ENCODE measurements at places on chromosomes 5 and 9.

- DNase-seq, result no peak
Measured at GRCh38 chr9:6052293-6052919, 37.0 kb upstream of the RANBP6 start.

DNA sequence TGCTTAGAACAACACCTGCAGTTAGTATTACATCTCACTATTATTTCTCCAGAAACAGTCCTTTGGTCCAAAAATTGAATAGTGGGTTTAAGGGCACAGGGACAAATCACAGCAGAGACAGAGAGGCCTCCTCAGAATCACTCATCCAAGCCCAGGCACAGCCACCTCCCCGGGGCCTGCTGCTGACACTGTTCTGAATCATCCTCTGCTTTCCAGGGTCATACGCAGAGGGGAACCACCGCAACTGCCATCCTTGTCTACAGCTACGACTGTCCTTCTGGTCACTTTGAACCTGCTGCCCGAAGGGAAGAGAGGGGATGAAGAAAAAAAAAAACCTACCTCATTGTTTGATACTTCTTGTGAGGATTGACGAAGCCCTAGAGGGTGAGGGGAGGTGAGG, 35.3 kb upstream of the MAN2A1 start:
- DNase-seq, result no peak

GRCh38 chr5:139711067-139711905, 63.1 kb downstream of the CXXC5 start:
- peak; percentile 35 for DNase-seq

- no peak for DNase-seq
Measured at GRCh38 chr5:126847826-126848251, 70.9 kb downstream of the LMNB1 start.

DNA sequence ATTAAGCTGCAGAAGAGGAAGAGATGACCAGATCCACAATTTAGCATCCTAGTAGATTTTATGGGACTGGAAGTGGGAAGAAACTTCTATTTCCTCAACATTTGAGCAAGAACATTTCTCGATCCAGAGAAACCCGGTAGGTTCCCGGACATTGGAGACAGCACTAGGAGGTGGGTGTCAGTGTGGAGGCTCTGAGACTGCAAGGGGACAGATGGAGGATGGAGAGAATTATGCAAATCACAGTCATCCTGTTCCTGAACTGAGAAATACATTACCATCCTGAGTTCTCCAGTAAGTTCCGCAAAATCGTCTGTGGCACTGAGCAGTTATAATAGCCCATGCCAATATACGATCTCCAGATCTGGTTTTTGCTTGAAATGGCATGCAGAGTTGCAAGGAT, 25.6 kb downstream of the GLDC start:
- DNase-seq, result no peak

DNA sequence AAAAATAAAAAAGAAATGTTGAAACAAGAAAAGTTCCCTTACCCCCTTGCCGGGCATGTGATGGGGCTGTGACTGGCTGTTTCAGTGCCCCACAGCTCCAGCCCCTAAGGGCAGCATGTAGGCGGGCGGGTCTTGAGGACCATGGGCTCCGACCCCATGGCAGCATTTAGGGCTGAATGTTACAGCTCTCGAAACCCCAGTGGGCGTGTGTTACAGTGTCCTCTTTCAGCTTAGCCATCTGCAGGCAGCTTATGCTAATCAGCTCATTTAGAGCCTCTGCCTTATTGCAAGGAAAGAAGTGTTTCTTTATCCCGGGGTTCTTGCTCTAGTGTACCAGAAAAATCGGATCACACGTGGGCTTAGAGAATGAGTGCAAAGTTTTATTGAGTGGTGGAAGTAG, 497.4 kb upstream of the CYLC2 start:
- DNase-seq, result no peak

DNA sequence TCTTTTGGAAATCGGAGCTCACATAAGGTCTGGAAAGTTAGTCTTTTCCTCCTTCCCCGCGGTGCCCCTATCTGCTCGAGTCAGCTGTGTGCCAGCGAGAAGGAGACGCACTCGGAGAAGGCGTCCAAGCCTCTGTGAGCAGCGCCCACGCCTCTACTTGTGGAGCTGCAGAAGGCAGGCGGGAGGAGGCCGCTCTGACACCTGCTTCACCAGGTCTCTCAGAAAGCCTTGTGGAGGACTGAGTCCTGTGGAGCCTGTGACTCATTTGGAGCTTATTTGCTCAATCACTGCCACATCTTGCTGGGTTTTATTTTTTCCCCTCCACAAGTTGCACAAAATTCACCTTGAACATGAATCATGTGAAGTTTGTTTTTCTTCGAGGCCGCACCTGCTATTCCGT, 117.5 kb downstream of the IRX2 start:
- no peak for DNase-seq

- DNase-seq, result no peak
Measured at GRCh38 chr9:97958812-97959511, 21.0 kb upstream of the HEMGN start.

DNA sequence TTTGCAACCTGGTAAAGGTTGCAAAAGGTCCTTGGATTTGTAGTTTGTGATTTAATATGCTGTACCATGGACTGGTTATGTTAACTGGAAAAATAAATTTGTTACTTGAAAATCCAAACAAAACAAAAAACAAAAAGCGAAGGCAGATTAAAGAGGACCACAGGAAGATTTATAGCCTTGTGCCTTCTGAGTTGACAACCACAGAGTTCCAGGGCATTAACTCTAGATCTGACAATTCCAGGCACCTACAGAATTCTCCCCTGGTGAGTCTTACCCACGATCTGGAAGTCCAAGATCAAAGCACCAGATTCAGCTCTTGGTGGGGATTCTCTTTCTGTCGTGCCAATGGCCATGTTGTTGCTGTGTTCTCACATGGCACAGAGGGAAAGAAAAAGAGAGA, 107.9 kb upstream of the SELENOP start:
- no peak for DNase-seq

DNA sequence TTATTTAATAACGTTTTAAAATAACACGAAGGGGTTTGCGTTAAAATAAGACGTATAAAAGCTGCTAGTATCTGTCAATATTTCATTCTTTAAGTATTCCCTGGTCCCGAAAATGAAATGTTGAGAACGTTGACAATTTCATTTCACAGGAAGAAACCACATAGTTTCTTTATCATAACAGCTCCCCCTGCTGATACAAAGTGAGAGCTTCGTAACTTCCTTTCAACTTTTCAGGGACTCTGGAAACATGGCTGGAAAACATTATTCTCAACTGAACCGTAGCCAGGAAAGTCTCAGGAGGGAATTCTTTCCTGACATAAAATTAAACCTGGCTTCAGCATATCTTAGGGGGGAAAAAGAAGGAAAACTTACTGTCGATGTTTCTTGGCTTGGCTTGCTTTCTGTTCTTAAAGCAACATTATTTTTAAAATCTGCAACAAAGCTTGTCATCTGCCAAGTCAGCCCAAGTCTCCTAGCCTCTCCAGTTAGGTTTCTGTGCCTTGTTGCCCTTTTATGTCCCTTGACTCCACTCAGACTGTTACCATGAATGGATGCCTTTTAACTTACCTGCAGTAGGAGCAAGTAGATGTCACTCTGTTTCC, 122.9 kb upstream of the DAB2 start:
- no peak for DNase-seq

GRCh38 chr5:116944183-116944582, 369.6 kb upstream of the SEMA6A start:
- no peak for DNase-seq

- no peak for DNase-seq
Measured at GRCh38 chr9:95311961-95312360, 5.5 kb downstream of the FANCC start.

GRCh38 chr5:111741278-111741677, 15.7 kb downstream of the NREP start:
- DNase-seq, result no peak

DNA sequence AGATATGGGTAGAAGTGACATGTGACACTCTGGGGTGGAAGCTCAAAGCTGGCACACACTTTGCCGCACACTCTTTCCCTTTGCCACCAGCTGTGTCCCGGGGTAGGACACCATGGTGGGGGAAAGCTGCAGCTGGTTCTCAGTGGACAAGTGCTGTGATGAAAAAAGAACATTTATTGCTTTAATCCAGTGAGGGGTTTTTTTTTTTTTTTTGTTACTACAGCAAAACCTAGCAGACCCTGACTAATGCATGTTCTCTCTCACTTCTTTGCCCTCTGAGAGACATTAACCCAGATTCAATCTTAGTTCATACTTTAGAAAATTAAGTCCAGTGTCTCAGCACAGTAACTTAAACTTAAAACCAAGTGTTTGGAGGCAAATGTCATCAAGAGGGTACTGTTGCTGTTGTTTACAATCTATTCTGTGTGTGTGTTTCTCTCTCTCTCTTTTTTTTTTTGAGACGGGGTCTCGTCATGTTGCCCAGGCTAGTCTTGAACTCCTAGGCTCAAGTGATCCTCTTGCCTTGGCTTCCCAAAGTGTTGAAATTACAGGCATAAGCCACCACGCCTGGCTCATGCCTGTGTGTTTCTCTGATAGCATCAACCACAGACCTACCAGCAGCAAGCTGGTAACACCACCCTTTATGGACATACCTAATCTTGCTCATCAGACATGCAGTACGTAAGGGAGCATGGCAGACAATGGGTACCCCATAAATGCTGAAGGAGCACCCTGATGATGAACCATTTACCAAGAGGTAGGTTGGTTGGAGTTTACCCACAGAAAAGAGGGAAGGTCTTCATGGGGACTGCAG, 84.7 kb upstream of the TBC1D2 start:
- no peak for DNase-seq

- no peak for DNase-seq
Measured at GRCh38 chr9:127293767-127294166, 29.2 kb downstream of the GARNL3 start.

GRCh38 chr9:135533113-135533512, 11.9 kb downstream of the LCN1 start:
- no peak for DNase-seq

DNA sequence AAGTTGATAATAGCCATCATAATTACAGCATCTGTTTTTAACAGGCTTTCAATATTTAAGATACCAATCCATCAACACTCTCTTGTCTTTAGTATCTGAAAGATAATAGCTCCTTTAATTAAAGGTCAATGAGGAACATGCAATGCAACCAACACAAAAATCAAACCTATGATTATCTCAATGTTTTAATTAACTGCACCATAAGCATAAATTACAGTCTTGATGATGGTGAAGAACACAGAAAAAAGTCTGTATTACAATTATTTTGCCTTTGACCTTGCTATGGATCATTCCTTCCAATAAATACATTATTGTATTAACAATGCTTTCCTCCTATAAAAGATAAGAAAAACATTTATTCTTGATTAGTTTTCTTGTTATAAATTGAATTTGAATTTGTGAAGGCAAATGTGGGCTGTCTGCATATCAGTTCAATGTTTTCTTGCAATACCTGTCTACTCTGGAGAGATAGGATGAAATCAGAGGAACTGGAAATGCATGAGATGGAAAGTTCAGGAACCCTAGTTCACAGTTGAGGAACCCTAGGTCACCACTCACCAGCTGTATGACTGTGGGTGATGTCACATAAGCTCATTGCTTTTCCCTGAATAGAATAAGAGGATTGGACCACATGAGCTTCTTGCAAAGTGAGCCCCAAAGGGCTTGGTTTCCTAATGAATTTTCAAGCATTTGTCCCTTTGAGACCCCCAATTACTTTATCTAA, 58.5 kb upstream of the ANXA1 start:
- DNase-seq, result no peak

DNA sequence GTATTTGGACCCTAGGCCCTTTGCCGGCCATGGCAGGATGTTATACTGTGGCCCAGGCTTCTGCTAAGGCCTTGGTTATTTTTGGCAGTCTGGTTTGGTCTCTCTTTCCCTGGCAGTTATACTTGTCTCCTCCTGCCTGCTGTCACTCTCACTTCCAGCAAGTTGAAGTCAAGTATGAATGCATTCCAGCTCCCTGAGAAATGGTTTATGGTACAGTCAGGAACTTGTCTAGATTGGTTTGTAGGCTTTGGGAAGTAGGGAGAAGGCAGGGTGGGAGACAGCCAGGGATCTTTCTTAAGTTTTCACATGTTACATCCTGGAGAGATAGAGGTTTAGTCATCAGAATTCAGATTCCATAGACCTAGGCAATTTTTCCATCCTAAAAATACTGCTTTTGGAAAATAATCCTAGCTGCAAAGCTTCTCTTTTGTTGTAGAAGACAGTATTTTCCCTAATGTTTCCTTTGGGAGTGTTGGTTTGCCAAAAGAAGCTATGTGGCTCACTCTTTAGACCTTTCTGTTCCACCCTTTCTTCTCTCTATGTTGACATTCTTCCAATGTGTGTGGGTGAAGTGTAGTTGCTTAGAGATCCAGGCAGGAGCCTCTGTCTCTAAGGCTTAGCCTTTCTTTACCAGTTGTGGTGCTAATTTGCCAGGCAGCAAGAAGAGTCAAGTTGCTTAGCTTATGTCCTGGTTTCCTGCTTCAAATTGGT, 2.5 kb upstream of the KDM3B start:
- DNase-seq, result no peak

GRCh38 chr9:90853945-90854344, 52.3 kb downstream of the SYK start:
- no peak for DNase-seq

DNA sequence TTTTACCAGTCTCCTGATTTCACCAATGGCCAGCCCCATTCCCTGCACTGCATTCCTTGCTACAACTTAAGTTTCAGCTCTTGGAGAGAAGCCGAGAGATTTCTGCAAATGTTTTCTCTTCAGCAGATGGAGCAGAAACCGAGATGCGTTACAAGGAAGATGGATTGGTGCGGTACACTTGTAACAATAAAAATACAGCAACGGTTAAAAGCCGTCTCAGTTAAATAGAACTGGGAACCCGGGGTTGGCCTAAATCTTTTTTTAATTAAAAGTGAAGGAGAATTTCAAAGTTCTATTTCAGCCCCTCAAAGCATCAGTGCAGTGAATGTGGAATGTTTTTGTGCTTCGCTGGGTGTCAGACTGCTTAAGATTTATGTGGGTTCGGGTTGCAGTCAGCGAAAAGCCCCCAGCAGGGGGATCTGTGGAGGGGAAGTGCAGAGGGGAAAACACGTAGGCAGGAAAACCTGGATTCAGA, 19.8 kb downstream of the BRINP1 start:
- DNase-seq, result no peak

- DNase-seq, result no peak
Measured at GRCh38 chr5:148398698-148399121, 15.0 kb downstream of the FBXO38 start.

DNA sequence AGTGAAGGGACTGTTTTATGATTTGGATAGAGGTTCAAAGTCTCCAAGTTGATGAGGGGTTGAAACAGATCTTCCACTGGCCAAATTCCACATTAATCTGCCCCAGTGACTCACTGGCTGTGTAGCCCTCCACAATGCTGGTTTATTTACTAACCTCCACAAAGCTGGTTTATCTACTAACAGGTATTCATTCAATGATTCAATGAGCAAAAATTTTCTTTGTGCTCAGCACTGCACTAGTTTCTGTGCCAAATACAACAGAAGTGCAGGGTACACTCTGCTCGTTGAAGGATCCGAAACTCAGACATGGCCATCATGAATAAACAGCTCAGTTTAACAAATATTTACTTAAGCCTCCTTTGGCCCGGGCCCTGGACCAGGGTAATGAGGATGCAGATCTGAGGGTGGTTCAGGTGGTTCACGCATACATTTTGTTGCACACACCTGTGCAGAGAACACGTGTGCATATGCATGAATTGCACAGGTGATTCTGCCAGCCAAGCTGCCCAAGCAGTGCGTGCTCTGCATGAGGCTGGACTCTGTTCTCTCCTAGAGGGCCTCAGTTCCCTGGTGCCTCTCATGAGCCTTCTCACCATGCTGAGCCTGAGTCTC, 71.0 kb downstream of the SH3PXD2B start:
- no peak for DNase-seq

GRCh38 chr5:133365738-133366137, 246.6 kb downstream of the FSTL4 start:
- no peak for DNase-seq

- no peak for DNase-seq
Measured at GRCh38 chr9:97591535-97591934, 41.6 kb downstream of the TSTD2 start.

Measured in nucleus accumbens (tissue), 56 donors.